HS-5 (cell line): ENCODE measurements at places on chromosomes 4 and X.

GRCh38 chrX:103017542-103017941, 46.4 kb downstream of the BEX1 start:
- no peak for DNase-seq

GRCh38 chrX:139784807-139785206, 76.8 kb upstream of the MCF2 start:
- DNase-seq, result no peak

- no peak for DNase-seq
Observed at GRCh38 chr4:101911616-101912015, 121.1 kb downstream of the BANK1 start.

GRCh38 chr4:48141048-48141447, 7.0 kb upstream of the TXK start:
- DNase-seq, result no peak

DNA sequence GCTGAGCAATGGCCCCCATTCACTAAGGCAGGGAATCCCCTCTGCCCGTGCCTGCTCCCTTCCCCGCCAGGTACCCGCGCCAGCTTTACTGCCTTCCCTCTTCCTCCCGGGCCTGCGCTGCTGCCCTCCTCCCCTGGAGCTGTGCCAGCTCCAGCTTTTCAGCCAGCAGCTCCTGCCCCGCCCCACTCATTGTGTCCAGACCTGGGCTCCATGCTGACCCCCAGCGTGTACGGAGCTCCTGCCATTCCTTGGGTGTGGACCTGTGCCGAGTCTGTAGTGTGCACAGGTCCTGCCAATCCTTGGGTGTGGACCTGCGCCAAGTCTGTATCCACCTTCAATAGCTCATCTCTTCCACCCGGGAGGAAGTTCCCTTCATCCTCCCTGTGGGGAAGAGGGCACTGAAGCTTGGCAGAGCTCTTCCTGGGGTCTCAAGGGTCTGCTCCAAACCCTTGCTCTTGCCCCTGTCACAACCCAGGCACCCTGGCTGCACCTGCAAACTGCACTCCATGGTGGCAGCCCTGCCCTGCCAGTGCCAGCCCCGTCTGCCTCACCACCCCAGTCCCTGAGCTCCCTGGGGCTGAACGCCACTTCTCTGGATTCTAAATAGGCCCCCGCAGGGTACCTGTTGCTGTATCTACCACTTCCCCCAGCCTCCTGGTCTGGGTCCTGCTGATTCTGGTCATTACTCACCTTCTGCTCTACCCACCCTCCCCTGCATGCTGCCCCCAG, 63.9 kb downstream of the TRMT44 start:
- DNase-seq, result no peak

DNA sequence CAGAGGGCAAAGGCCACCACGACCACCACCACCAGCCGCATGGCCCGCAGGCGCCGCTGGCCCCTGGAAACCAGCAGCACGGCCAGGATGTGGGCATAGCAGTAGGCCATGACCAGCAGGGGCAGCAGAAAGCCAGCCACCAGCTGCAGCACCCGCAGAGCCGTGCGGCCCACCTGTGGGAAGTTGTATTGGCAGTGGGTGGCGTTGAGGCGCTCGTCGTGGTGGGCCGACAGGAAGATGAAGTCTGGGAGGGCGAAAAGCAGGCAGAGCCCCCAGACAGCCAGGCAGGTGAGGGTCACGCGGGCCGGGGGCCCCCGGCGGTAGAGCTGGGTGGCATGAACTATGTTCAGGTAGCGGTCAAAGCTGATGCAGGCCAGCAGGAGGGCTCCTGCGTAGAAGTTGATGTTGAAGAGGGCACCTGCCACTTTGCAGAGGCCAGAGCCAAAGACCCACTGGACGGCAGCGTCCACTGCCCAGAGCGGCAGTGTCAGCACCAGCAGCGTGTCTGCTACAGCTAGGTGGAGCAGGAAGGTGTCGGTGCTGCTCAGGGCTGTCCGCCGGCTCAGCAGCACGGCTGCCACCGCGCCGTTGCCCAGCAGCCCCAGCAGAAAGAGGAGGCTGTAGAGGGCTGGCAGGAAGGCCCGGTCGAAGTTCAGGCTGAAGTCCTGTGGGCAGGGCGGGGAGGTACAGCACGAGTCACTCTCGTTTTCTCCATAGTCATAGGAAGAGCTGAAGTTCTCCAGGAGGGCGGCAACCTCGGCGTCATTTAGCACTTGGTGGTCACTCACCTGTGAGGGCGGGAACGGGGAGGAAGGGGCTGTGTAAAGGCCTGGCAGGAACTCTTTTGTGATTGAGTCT, 1.4 kb downstream of the CXCR3 start:
- no peak for DNase-seq

DNA sequence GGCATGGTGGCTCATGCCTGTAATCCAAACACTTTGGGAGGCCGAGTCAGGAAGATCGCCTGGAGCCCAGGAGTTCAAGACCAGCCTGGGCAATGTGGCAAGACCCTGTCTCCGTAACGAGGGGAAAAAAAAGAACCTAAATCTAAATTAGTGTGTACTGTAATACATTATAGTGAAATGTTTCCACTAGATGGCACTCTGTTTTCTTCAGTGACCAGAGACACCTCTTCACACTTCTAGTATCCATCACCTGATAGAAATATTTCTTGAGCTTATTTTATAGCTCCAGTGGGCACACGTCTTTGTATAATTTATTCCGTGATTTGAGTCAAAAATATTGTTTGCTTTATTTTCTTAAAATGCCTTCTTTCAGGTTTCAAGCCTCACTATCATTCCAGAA, 600.9 kb upstream of the DIPK2B start:
- no peak for DNase-seq

DNA sequence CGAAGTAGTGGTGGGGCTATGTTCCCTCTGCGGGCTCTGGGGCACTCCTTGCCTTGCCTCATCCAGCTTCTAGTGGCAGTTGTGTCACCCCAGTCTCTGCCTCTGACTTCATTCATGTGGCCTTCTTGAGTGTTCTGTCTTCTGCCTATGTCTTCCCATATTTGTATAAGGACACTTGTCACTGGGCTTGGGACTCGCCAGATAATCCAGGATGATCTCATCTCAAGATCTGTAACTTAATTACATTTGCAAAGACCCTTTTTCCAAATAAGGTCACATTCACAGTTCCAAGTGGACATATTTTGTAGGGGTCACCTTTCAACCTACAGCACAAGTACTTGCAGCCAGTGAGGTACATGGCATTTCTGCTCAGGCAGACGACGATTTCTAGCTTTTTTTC, 30.3 kb upstream of the CLDN24 start:
- DNase-seq, result no peak

GRCh38 chr4:37601531-37601930, 84.6 kb downstream of the RELL1 start:
- peak; percentile 56 for DNase-seq

DNA sequence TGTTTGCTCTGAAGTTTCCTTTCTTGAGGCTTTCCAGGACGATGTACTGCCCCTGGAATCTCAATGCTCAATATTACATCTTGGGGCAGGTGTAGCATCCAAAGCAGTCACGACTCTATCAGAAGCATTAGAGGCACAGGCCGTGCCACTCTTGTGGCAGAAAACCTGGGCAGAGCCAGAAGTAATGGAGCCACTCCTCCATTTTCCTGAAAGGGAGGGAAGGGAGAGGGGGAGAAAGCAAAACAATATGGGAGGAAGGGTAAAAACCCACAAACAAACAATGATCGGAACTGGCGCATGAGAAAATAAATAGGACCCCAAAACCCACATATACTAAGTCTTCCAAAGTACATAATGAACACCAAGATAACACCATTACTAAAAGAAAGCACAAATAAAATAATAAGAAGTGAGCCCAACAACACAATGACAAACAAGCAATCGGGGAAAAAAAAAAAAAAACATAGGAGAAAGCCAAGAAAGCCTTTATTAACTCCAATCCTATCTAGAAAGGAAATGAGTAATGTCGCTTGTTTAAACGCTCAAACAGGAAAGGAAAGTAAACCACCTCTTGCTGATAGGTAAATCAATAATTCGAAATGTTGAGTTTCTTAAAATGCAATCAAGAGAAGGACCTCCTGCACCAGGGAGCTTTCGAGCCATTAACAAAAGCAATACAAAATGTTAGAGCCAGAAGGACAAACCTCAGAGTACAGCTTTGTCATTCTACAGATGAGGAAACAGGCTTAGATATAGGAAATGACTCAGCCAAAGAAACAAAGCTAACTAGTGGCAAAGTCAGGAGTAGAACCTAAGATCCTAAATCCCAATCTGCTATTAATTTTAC, 117.4 kb downstream of the ATRX start:
- peak; percentile 23 for DNase-seq

- DNase-seq, result no peak
Observed at GRCh38 chrX:77740376-77740905, 45.6 kb downstream of the ATRX start.

DNA sequence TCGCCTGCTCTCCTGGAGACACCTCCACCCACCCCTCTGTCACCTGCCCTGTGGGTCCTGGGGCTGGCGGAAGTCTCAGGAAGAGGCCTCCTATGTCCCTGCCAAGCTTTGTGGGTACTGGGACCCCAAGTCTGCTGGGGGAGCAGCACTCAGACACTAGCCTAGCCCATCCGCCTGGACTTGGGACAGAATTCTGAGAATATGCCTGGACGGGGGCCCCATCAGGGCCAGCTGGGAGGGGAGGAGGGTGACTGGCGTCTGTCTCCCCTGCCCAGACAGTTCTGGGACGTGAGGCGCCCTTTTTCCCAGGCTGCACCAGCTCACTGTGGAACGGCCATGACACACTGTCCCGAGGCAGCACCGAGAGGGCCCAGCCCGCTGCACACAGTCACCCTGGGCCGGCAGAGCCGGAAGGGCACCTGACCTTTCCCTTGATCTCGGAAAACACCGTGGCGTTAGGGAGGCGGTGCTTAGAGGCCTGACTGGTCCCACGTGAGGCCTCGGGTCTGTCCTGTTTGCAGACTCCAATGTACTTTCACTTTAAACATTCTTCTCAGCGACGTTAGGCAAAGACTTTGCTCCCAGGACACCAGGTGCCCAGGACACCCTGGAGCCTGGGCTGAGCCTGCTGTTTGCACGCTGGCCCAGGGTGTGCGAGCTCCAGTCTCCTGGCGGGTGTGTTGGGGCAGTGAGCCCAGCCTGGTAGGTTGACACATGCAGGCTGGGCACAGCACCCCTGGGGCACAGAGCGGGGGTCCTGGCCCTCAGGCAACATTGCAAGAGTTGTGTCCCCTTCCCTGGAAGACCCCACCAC, 700 bp downstream of the SLC26A1 start:
- DNase-seq, result no peak

GRCh38 chr4:136687118-136687517, 845.2 kb downstream of the PCDH18 start:
- DNase-seq, result no peak

- DNase-seq, result no peak
Observed at GRCh38 chr4:3040452-3041191, 33.7 kb downstream of the HTT-AS start.

DNA sequence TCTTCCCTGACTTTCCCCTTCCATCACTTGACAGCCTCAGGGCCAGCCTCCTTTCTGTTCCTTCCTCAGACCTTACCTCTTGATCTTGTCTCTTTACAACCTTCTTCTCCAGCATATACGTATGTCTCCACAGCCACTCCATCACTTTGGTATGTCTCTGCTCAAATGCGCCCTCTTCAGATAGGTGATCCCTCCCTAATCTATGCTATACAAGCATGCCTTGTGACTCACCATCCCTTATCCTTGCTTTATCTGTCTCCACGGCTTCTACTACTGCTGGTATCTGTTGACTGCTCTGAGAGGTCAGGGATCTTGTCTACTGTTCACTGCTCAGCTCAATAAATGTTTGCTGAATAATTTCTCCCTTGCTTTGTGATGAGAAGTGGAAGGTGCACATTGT, 9.0 kb downstream of the ARAP2 start:
- DNase-seq, result peak; percentile 11

- DNase-seq, result no peak
Observed at GRCh38 chr4:73417973-73418372, 13.9 kb downstream of the ALB start.

DNA sequence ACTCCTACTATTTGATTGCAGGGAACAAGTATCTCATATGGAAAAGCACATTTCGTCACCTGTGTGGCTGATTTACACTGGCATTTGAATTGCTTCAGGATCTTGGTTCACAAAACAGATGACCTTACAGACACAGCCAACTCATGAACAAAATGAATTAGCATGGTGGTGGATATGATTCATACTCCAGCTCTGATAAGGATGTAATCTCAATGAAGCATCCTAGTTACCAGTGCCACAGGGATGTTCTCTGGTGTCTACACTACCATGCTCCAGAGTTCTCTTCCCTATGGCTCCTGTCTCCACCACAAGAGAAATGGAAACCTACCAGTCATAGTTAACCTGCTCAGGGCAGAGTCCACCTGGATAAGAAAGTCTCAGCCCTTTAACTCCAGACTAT, 40.7 kb downstream of the TEC start:
- DNase-seq, result no peak

DNA sequence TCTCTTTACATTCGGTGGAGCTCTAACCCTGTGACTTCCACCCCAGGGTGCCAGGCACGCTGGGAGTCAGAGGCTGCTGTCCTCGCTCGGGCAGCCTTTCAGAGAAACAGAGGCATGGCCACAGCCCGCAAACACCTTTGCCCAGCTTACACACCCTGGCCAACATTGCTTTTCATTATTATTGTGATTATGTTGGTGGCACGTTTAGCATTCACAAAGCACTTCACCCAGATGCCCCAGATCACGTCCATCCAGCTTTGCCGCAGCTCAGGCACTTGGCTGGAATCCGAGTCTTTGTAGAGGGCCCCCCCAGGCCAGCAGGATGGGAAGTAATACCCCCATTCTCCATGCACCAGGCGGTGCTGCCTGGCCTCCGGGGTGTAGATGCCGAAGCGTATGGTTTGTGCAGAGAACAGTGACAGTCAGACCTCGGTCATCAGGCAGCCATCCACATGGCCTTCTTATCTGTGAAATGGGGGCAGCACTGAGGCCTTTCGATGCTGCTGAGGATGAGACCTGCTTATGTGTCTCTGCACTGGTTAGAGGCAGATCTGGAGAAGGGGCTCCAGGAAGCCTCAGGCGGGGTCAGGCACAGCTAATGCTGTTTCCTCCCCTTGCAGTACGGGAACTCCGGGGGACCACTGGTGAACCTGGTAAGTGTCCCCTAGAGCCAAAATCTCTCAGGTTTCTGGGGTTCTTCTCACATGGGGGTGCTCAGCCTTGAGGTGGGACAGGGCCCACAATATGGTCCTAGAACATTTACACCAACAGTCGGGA, 22.3 kb downstream of the HTRA3 start:
- DNase-seq, result no peak

DNA sequence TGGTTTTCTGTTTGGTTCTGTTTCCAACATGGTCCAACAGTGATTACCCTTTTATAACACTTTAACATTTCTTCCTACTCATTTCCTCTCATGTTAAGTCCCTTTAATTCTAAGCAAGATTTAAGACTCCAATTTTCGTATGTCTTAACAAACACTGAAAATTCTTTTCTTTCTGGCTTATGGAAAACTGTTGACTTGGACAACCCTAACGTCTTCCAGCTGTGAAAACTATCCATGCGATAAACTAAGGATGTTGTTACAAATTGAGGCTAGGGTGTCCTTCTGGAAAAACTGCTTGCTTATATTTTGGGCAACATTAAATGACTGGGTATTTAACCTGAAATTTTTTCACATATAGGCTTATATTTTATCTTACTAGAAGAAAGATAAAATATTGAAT, 33.9 kb upstream of the RTL3 start:
- DNase-seq, result no peak
